Activated naive CD4-positive, alpha-beta T cell (primary cell): ENCODE measurements at places on chromosomes 1 and 21.

- DNase-seq: no peak
Measured at GRCh38 chr1:3333903-3334302, 120.6 kb upstream of the ARHGEF16 start.

- no peak for DNase-seq
Measured at GRCh38 chr21:27487676-27488075, 520.8 kb upstream of the ADAMTS5 start.

GRCh38 chr1:39901464-39901713 is 328 bp downstream of the MYCL start:
- DNase-seq: no peak

- DNase-seq: no peak
Measured at GRCh38 chr1:54331091-54331772, 75.0 kb downstream of the SSBP3 start.

- no peak for DNase-seq
Measured at GRCh38 chr1:220896092-220896491, 16.8 kb downstream of the HLX start.

- DNase-seq: no peak
Measured at GRCh38 chr21:24259241-24259640, 1348.0 kb downstream of the MRPL39 start.

GRCh38 chr1:116878804-116879477 is 30.8 kb upstream of the PTGFRN start:
- DNase-seq: no peak

DNA sequence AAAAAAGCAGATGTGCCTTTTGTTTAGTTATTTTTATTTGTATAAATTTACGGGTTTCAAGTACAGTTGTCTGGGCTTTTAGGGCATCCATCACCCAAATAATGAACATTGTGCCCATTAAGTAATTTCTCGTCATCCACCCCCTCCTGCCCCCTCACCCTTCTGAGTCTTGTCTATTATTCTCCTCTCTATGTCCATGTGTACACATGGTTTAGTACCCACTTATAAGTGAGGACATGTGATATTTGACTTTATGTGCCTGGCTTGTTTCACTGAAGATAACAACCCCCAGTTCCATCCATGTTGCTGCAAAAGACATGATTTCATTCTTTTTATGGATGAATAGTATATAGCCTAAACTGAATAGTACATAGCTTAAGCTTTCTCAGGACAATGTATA is 189.2 kb downstream of the ZP4 start:
- DNase-seq: no peak

DNA sequence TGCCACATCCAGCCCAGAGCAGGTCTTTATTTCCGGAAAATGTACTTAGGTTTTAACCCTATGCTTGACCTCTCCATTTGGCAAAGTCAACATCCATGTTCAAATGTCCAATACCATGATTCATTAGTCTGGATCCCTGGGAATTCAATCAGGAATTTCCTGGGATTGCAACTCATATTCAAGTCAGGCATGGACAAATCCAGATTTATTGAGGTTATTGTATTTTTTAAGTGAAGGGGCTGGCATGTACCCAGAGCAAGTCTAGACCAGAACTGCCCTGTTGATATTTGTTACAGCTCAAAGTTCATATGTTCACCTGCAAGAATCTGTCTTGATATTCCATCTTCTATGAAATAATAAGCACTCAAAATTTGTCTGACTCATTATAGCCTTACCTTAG is 521.1 kb downstream of the ADGRL2 start:
- DNase-seq: no peak

- no peak for DNase-seq
Measured at GRCh38 chr1:89286549-89287180, 14.0 kb upstream of the GBP5 start.

DNA sequence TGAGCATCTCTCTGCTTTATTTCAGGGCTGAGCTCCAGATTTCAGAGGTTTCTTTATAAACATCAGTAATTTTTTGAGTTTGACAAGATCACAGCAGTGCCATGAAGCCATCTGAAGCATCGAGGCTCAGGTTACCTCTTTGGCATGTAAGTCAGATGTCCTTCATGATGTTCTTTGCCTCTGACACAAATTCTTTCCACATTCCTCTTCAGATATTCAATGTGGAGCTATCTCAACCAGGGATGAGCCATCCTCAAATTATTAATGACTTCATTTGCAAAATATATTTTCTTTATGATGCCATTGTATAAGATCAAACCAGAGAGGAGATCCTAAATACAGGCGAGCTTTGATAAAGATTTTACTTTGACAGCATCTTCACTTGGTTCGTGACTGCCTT is 256.7 kb downstream of the COL11A1 start:
- DNase-seq: no peak

DNA sequence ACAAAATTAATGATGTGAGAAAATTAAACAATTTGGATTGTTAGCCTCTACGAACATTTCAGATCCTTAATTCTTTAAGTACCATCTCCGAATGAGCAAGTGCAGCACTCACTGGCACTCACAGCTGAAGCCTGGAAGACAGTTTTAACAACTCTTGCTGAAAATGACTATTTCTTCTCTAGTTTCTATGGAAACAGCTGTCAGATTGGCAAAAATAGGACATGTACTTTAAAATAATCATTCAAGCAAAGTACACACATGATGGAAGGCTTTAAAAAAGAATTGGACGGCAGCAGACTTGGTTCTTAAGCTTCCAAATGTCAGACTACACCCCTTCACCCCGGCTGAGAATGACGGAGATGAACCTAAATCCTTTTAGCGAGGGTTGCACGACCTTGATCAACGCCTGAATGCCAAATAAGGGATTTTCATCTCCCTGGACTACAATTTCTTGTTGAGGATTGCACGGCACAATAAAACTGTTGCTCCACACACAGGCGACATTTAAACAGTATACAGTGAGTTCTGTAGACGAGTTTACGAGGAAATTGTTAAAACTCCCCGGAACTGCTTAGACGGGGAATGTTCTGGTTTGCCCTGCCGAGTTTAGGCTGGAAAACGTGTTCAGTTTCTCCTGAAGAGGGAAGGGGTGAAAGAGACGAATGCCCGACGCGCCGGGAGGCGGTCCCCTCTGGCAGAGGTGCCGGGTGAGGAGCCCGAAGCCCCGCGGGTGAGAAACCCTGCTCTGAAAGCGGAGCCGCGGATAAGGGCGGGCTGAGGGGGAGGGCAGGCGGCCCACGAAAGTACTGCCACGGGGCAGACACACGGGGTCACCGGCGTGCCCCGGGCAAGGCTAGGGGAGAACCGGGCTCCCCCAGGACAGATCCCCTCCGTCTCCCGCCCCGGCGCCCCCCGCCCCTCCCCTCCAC is 671 bp downstream of the OMA1 start:
- peak; percentile 61 for DNase-seq

- DNase-seq: no peak
Measured at GRCh38 chr1:100671601-100672000, 47.9 kb upstream of the VCAM1 start.

- DNase-seq: no peak
Measured at GRCh38 chr1:59017501-59018231, 233.8 kb upstream of the JUN start.

GRCh38 chr1:24345334-24345733 is 26.2 kb downstream of the GRHL3 start:
- no peak for DNase-seq

DNA sequence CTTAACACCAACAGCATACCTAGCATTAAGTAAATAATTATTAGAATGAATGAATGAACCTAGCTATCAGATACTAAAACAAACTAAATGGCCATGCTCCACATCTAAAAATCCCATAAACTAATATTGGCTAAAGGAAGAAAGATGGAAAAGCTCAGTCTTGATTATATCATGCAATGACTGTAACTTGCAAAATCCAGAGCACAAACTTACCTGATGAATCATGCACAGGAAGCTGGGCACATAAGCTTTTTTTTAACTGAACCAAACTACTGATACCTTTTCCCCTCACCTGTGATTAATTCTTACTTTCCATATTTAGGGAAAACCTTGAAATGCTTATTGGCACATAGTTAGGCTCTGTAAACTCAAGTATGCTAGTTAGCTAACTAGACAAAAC is 70.2 kb downstream of the KIF14 start:
- DNase-seq: no peak

- DNase-seq: no peak
Measured at GRCh38 chr1:189962181-189962580, 515.5 kb downstream of the BRINP3 start.

- no peak for DNase-seq
Measured at GRCh38 chr1:40311692-40312091, 5.4 kb downstream of the COL9A2 start.

- DNase-seq: no peak
Measured at GRCh38 chr21:40051801-40052200, 184.6 kb downstream of the PCP4 start.

GRCh38 chr1:108801101-108801500 is 54.6 kb downstream of the STXBP3 start:
- DNase-seq: no peak

DNA sequence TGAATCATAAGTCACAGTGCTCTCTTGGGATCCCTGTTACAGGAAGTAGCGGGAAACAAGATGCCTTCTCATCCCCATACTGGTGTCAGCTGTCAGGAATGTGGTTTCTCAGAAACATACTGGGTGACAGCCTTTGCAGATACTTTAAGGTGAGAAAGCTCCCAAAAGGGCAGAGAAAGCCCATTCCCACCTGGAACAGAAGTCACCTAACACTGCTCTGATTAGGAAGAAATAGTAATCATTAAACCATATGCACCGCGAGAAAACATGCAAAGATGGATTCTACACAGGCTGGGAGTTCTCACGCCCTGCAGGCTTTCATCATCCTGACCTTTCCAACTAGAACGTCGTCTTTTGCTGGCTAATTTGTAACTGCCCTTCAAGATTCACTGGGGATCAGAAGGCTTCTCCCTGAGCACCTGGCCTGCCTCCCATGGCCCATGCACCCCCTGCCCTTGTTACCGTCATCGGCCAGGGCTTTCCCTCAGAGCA is 46.2 kb upstream of the SLC44A3 start:
- no peak for DNase-seq

DNA sequence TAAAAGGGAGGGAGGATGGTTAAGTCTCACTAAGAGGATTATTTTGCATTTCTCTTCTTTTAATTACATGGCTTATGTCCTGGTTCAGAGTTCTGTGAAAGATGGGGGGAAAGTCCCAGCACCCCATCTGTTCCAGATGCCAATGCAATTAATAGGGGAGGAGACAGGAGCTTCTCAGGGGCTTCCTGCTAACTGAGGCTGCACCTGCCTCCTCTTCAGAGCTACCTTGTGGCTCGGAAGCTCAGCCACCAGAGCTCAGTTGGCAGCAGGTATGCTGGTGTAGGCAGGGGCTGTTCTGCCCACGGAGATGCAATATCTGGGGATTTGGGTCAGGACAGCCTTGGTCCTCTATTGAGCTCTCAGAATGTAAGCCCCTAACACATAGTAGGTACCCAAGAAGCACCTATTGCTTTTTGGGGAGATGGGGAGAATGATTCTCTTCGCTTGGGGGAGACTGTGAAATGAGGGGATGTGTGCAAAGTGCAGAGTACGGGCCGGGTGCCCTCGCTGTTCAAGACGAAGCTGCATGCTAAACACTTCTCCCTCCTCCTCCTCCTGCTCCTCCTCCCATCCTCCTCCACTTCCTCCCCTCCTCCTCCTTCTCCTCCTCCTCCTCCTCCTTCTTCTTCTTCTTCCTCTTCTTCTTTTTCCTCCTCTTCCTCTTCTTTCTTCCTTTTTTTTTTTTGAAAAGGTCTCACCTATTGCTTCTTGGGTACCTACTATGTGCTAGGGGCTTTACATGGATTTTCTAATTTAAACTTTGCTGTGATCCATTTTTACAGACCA is 279.0 kb downstream of the PTPRU start:
- no peak for DNase-seq

- no peak for DNase-seq
Measured at GRCh38 chr21:17348357-17348756, 164.5 kb upstream of the CXADR start.

DNA sequence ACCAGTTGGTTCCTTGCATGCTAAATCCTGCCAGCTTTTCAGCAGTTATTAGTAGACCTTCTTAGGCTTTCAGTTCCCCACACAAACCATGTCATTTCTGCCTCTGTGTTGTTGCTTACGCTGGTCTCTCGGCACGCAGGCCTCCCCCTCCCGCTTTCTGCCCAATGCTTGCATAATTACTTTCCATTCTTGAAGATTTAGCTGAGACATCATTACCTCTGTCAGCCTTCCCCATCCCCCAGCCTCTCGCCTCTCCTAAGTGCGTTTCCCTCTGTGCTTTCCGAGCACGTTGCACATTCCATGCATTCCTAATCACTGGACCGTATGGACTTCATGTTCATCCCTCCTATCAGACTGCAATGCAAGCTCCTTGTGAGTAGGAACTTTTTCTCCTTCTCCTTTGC is 26.8 kb downstream of the TSHB start:
- no peak for DNase-seq

GRCh38 chr1:32454726-32455125 is 10.1 kb upstream of the ZBTB8B start:
- no peak for DNase-seq

GRCh38 chr1:204579681-204580080 is 63.5 kb downstream of the MDM4 start:
- DNase-seq: no peak

DNA sequence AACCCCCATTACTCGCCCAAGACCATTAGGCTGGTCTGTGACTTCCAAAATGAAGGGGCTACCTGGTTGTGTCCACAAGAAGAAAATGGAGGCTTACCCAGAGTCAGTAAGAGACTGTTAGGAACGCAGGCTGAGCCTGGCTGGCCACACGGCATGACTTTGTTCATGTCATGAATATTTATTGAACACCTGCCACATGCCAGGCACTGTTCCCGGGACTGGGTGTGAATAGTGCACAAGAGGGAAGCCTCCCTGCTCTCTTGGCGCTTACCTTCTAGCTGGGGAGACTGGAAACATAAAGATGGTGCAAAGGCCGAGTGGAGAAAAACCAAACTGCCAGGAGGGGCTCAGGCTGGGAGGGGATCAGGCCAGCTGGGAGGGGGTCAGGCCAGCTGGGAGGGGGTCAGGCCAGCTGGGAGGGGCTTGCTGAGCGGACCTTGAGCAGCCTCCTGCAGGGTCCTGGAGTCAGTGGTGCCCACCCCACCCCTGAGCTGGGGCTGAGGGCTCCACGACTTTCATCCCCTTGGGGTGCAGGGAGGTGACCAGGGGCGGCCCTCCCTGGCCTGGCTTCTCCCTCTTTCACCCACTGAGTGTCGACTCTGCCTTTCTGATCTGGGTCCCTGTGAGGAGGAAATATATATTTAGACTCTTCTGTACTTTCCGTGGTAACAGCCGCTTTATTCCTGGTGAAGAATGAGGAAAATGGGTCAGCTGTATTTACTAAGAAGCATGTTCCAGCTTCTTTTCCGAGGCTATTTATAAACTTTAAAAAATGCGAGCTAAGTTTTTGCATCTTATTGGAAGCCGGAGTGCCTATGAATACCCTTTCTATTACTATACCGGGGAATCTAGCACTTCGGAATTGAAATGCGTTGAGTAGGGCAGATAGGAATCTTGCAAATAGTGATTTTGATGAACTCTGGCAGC is 139.0 kb downstream of the CAMTA1 start:
- DNase-seq: no peak

GRCh38 chr1:88698140-88698539 is 14.1 kb downstream of the PKN2 start:
- no peak for DNase-seq

GRCh38 chr1:168613038-168613451 is 36.6 kb downstream of the XCL1 start:
- DNase-seq: no peak

- no peak for DNase-seq
Measured at GRCh38 chr21:20882462-20883407, 115.5 kb upstream of the NCAM2 start.
